IMR-90 (cell line): ENCODE measurements at places on chromosomes 16 and 17. TPM values are rescaled to one million over a fixed set of nuclear protein-coding genes. Genes with fewer than 3 reads are reported as not detected.

Gene ZP2
- not detected in 2 replicates for total RNA-seq

Gene DOC2A
- total RNA-seq = under 0.01 TPM in 1 of 2 replicates, not detected in the other

Gene BICDL2
- total RNA-seq = under 0.01 and 0.18 TPM in 2 replicates

GRCh38 chr16:1157639-1158455 lies 4.9 kb downstream of the CACNA1H start:
- DNase-seq = no peak
- H3K4me1 ChIP-seq = peaks cover 17% of the 10 kb centered on the region; the same call in 1 of the 2 replicates
- H3K27me3 ChIP-seq = peaks cover 13% of the 10 kb centered on the region; the same call in 1 of the 2 replicates
- no peak overlapping the region for H3K27ac ChIP-seq
- H3K4me3 ChIP-seq = no peak overlapping the region
- no peaks in the 10 kb centered on the region for H3K36me3 ChIP-seq

DNA sequence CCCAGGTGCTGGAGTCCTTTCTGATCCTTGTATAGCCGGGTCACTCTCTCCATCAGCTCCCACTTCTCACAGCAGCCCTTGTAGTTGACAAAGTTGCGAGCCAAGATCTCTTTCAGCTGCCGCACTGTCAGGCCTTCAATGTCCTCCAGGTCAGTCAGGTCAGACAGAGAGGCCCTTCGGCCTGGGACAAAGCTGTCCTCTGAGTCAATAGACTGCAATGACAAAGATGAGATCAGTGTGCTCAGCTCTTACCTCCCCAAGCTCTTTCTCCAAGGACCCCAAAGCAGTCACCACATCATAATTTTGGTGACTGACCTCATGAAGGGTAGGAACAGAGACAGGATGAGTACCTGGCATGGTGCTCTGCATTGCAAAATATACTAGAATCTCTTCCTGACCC lies 36.1 kb downstream of the LIG3 start:
- H3K4me1 ChIP-seq = no peaks in the 10 kb centered on the region
- H3K36me3 ChIP-seq = peaks cover 33% of the 10 kb centered on the region
- no peak for DNase-seq
- no peaks in the 10 kb centered on the region for H3K27me3 ChIP-seq

DNA sequence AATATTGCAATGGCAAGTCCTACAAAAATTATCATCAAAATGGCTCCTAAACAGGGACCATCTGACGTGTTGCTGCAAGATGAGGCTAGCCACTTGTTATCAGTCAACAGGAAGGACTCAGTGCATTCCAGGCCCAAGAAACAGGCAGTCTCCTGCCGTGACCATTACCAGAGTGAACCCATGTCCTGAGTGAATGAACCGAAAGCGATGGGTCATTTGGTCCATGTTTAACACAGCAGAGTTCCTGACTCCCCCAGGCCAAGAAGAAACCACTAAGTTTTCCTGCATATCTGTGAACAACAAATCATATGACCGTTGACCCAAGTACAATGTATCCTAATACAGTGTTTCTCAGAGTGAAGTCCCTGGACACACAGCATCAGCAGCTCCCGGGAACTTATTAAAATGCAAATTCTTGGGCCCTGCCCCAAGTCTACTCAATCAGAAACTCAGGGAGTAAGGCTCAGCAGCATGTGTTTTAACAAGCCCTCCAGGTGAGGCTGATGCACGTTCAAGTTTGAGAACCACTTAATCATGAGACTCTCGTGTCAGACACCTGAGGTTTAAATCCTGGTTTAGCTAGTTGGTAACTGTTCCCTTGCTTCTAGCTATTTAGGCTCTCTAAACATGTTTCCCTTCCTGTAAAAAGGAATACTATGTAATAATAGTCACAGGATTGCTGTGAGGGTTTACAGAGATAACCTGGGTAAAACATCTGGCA lies 429.4 kb upstream of the MAF start:
- H3K36me3 ChIP-seq = no peaks in the 10 kb centered on the region
- H3K27ac ChIP-seq = no peak overlapping the region
- H3K4me1 ChIP-seq = no peaks in the 10 kb centered on the region

GRCh38 chr17:39051001-39051585 lies 83.9 kb upstream of the FBXO47 start:
- DNase-seq = no peak
- no peak overlapping the region for H3K4me3 ChIP-seq
- H3K36me3 ChIP-seq = no peaks in the 10 kb centered on the region
- no peaks in the 10 kb centered on the region for H3K4me1 ChIP-seq
- H3K27me3 ChIP-seq = peaks cover 18% of the 10 kb centered on the region

GRCh38 chr16:82995924-82996441 lies 369.2 kb downstream of the CDH13 start:
- no peak overlapping the region for H3K4me3 ChIP-seq
- peak overlapping the region; percentile 82 for H3K27ac ChIP-seq
- no peaks in the 10 kb centered on the region for H3K36me3 ChIP-seq
- peaks cover 2% of the 10 kb centered on the region; the same call in 1 of the 2 replicates for H3K4me1 ChIP-seq
- H3K27me3 ChIP-seq = no peaks in the 10 kb centered on the region

- H3K4me3 ChIP-seq = peak overlapping the region; percentile 62
- peaks cover 12% of the 10 kb centered on the region; the same call in 1 of the 2 replicates for H3K4me1 ChIP-seq
- peaks cover 53% of the 10 kb centered on the region for H3K36me3 ChIP-seq
Observed at GRCh38 chr16:30660424-30661261, 2.4 kb downstream of the FBRS start.

- peak overlapping the region; percentile 83 for H3K4me3 ChIP-seq
- H3K36me3 ChIP-seq = peaks cover 39% of the 10 kb centered on the region
- peak; percentile 41 for DNase-seq
- no peaks in the 10 kb centered on the region for H3K27me3 ChIP-seq
Observed at GRCh38 chr17:44197980-44198720, 1.5 kb downstream of the ATXN7L3 start.

GRCh38 chr16:88337021-88337420 lies 45.7 kb upstream of the ZNF469 start:
- DNase-seq = peak; percentile 10
- no peak overlapping the region for H3K4me3 ChIP-seq
- no peak overlapping the region for H3K27ac ChIP-seq
- no peaks in the 10 kb centered on the region for H3K36me3 ChIP-seq
- H3K4me1 ChIP-seq = peaks cover 18% of the 10 kb centered on the region

DNA sequence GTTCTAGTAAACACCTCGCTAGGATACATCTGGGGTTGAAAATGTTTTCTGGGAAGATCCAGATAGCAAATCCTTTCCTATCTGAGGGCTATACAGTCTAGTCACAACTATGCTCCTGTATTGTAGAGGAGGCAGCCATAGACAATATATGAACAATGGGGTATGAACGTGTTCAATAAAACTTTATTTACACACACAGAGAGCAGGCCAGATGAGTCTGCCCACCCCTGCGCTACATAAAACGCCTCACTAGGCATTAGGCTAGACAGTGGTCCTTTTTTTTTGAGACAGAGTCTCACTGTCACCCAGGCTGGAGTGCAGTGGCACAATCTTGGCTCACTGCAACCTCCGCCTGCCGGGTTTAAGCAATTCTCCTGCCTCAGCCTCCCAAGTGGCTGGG lies 11.1 kb downstream of the USP36 start:
- H3K4me3 ChIP-seq = no peak overlapping the region
- peaks cover 60% of the 10 kb centered on the region for H3K36me3 ChIP-seq

DNA sequence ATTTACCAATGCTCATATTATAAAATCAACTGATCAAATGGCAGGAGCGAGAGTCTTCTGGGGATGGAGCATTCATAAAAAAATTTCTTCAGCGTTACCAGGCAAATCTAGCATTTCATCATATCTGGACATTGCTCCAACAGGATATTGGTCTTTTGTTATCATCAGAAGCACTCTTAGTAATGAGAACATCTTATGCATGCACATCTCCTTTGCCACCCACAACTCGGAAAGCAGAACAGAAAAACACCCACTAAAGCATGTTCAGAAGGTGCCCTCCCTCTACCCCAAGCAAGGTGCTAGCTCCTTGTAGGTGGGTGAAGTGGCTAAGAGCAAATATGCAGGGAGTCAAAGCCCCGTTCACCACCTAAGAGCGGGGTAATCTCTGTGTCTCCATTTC lies 18.9 kb downstream of the ARHGAP17 start:
- H3K4me1 ChIP-seq = peaks cover 33% of the 10 kb centered on the region
- H3K36me3 ChIP-seq = peaks cover 4% of the 10 kb centered on the region
- H3K27ac ChIP-seq = peak overlapping the region; percentile 24; the same call in 1 of the 2 replicates
- DNase-seq = no peak

DNA sequence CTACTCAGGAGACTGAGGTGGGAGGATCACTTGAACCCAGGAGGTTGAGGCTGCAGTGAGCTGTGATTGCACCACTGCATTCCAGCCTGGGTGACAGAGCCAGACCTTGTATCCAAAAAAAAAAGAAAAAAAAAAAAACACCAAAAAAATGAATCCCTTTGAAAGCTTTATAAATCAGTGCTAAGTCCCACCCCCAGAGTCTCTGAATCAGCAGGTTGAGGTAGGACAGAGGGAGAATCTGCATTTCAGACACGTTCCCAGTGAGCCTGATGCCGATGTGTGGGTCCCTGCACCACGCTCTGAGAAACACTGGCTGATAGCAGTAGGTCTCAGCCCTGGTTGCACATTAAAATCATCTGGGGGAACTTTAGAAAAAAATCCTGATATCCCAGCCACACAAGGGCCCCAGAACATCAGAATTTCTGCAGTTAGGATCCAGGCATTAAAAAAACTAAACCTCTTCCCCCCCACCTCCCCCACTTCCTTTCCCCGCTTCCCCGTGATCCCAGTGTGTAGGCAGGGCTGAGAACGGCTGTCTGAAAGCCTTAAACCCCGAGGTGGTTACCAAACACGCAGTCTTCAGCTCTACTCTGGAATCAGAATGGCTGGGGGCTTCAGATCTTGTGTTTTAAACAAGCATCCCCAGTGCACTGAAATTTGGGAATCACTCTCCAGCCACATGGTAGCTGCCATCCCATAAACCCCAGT lies 27.3 kb upstream of the GPRC5B start:
- no peak overlapping the region for H3K27ac ChIP-seq
- H3K4me1 ChIP-seq = no peaks in the 10 kb centered on the region
- no peak overlapping the region for H3K4me3 ChIP-seq
- no peaks in the 10 kb centered on the region for H3K36me3 ChIP-seq
- H3K27me3 ChIP-seq = no peaks in the 10 kb centered on the region

GRCh38 chr16:55480228-55480655 lies 1.2 kb downstream of the MMP2 start:
- H3K4me1 ChIP-seq = peaks cover 9% of the 10 kb centered on the region
- H3K4me3 ChIP-seq = peak overlapping the region; percentile 85
- H3K27me3 ChIP-seq = no peaks in the 10 kb centered on the region
- H3K27ac ChIP-seq = peak overlapping the region; percentile 85
